Thoracic aorta (tissue), 2 donors: ENCODE measurements at places on chromosomes 2 and 18.

DNA sequence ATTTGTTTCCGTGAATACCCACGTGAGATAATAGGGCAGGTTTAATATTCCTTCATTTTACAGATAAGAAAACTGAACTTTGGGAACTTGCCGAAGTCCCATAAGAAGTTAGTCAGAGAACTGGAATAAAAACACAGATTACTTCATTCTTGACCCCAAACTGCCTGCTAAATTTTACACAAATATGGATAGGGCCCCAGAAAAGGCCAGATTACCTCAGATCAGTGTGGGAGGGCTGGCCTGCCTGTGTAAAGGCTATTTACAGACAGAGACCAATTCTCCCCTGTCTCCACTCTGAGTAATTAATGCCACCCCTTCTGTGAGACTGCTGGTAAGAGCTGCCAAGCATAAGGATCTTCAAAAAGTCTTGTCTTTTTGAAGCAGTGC, 139.2 kb downstream of the MGAT5 start:
- DNase-seq = no peak

- DNase-seq = no peak
Measured at GRCh38 chr2:85577386-85578242, at the start of gene VAMP8. Gene VAMP8 (plus strand): TSS chr2:85577586. CDS start chr2:85577647, 61 bp downstream.

- no peak for DNase-seq
Measured at GRCh38 chr2:44833171-44834069, 108.1 kb upstream of the SIX3 start.

- DNase-seq = no peak
Measured at GRCh38 chr2:16617282-16618266, 48.1 kb downstream of the CYRIA start.

DNA sequence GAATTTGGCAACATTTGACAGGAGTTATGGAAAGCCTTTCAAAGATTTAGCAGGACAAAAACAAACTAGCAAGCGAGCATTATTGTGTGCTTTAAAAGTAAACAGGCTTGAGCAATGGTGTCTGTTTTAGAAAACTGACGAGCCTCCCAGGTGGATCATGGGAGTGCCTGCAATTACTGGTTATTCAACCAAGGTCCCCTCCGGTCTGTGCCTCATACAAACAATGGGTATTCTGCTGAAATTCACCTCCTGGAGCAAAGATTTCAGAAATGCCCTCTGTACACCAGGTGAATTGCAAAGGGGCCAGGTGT, 22.4 kb downstream of the RTP5 start:
- no peak for DNase-seq

- DNase-seq = no peak
Measured at GRCh38 chr2:134949981-134950708, 31.5 kb downstream of the CCNT2 start.

DNA sequence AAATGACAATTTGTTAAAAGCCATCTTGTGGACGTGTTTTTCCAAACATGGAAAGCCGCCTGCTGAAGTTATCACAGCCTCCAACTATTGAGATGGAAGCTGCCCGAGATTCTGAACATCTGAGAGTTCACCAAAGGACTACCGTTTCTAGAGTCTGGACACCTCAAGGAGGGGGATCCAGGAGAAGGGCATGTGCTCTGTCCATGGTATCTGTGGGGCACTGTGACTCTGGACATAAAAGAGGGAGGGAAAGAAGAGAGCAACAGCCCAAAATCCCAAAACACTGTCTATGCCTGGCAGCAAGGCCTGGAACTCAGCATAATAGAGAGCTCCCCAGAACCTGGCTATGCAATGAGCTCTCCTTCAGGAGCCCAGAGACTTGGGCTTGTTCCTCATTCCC, 319.9 kb downstream of the EN1 start:
- no peak for DNase-seq

- no peak for DNase-seq
Measured at GRCh38 chr2:179860255-179861026, 971 bp downstream of the ZNF385B start.

DNA sequence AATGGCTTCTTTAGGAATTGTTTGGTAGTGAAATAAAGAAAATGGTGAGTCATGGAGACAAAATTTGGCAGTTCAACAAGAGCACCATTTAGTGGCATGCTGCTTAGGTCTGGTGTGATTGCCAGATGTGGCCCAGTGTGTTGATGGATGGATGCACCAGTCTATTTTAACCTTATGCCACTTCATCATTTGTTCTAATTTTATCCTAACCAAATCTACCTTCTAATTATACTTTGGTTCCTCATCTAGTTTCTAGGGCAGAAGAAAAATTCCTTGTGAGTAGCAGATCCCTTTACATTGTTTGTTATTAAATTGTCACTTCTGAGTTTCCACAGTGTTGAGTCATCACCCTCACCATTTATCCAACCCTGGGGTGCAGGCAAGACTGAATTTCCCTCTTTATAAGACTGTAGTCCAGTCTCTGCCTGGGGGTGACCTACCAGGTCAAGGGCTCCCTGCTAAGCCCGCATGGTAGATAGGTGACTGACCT, 32.5 kb downstream of the NABP1 start:
- DNase-seq = no peak

GRCh38 chr2:57204364-57204763, 842.2 kb upstream of the VRK2 start:
- DNase-seq = no peak

GRCh38 chr2:39023649-39024048, 97.2 kb downstream of the SOS1 start:
- no peak for DNase-seq

DNA sequence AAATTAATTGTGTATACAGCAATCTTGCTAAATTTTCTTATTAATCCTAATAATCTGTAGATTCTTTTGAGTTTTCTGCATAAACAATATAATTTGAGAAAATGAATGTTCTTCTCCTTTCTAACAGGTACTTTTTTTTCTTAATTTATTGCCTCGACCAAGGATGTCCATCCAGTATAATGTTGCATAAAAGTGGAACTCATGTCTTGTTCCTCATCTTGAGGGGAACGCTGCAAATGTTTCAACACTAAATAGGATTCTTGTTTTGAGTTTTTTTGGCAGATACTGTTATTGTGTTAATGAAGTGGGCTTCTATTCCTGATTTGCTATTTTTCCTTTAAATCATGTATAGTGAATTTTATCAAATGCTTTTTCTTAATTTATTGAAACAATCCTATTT, 244.4 kb upstream of the REV1 start:
- no peak for DNase-seq

- no peak for DNase-seq
Measured at GRCh38 chr2:23746141-23746863, 180.6 kb downstream of the ATAD2B start.

DNA sequence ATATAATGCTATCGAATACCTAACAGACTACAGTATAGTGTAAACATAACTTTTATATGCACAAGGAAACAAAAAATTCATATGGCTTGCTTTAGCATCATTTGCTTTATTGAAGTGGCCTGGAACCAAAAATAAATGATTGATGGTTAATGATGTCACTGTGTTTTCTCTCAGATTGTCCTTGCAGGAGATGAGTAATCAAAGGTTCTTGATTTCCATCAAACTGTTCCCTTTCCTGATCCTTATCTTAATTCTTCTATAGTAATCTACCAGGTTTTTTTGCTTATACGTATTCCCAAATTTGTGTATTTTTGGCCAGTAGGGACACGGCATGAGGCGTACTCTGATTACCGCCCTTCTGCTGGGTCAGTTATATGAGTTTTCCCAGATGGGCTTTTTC, 104.9 kb upstream of the CXCR4 start:
- no peak for DNase-seq

DNA sequence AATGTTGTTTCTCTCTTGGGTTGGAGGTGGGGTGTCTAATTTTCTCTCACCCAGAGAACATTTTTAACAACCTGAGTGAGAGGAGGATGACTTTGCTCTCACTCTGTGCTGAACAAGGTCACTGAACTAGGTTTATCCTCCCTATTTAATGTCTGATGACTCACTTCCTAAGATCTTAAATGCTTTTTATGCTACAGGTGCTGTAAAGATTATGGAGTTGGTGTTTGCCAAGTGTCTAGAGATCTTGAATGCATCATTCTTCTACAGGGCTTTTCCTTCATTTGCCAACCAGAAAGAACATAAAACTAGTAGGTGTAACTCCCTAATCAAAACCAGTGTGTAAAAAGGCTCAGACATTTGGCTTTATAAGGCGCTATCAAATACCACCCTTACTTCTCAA, 350.5 kb upstream of the ETAA1 start:
- DNase-seq = no peak

- no peak for DNase-seq
Measured at GRCh38 chr18:35005963-35006577, 35.1 kb upstream of the MAPRE2 start.

DNA sequence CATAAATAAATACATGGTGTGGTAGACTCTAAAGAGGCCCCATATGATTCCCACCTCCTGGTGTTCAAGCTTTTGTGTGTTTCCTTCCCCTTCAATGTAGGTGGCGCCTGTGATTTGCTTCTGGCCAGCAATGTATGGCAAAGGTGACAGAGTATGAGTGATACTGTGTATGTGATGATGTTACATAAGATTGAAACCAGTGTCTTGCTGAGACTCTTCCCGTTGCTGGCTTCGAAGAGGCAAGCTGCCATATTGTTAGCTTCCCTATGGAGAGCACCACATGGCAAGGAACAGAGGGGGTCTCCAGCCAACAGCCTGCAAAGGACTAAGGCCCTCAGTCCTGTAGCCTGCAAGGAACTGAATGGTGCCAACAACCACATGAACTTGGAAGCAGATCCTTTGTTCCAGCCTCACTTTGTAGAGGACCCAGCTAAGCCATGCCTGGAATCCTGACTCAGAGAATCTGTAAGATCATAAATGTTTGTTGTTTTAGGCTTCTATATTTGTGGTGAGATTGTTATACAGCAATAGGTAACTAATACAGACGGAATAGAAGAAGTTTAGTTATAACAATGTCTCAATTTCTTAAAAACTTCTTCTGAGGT, 1.7 kb upstream of the SMAD4 start:
- no peak for DNase-seq

GRCh38 chr2:21314322-21314835, 190.6 kb downstream of the TDRD15 start:
- no peak for DNase-seq

DNA sequence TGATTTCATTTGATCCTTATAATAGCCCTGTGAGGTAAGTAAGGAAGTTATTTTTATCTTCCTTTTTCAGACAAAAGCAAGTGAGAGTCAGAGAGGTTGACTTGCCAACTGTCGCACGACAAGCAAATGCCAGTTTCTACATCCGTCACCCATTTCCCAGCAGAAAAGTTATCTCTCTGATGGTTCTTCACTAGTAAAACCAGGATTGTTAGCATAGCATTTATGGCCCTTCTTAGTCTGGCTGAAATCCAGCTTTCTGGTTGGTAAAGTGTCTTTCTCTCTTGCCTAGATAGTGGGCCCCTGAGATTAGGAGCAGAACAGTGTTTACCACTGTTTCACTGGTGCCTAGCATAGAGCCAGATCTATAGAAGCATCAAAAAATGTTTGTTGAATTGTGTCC, 7.1 kb upstream of the XDH start:
- no peak for DNase-seq

DNA sequence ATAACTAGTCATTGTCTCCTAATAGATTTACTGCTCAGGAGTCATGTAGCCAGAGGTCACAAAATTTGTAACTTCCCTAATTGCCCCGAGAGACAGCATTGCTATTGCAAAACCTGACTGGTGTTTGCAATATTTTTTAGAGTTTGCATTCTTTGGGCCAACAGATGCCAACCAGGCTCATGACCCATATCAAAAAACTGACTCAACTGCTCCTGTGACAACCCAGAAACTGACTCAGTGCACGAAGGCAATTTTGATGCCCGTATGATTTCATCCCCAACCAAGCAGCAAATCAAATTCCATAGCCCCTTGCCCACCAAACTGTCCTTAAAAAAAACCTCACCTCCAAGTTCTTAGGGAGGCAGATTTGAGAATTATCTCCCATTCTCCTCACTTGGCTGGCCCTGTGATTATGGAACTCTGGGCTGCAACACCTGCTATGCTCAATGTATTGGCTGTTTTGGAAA, 951.3 kb downstream of the TSN start:
- no peak for DNase-seq

DNA sequence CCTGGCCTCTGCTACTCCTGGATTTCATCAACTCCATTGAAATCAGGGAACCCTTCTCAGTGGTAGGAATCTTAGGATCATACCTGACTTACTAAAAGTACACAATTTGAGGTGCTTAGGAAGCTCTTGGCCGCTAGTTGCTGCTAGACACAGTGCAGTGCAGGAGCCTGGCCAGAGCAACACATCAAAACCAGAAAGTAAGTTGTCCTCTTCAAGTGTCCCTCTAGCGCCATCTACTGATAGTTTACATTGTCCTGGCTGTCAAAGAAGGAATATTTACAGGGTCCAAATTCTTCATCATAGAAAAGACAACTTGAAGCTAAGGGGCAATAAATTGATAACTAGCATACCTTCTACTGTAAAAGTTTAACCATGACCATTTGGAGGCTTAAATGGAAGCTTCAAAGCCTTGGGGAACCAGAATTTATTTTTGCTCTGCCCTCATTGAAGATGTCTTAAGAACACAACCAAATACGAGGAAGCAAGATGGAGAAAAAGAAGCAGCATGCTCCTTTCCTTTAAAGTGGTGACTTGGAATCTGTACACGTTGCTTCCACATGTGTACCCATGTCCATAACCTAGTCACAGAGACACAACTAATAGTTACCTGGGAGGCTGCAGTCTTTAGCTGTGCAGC, 889.1 kb upstream of the GCFC2 start:
- DNase-seq = no peak

GRCh38 chr18:7338846-7339245, 108.0 kb downstream of the LRRC30 start:
- no peak for DNase-seq

DNA sequence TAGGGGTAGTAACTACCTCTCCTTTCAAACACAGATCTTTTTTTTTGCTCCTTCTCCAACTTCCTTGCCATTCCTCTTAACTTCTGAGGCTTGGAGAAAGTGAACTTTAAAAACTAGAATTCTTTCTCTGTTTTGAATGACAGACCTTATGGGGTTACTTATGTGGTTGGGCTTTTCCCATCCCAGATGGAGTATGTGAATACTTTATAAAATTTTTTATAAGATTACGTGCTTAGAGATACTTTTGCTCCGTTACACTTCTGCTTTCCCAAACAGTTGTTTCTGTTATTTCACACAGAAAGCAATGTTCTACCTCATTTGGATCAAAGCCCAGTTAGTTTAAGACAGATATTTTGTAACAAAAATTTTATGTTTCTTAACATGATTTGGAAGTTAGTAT, 20.2 kb downstream of the GREB1L start:
- no peak for DNase-seq

DNA sequence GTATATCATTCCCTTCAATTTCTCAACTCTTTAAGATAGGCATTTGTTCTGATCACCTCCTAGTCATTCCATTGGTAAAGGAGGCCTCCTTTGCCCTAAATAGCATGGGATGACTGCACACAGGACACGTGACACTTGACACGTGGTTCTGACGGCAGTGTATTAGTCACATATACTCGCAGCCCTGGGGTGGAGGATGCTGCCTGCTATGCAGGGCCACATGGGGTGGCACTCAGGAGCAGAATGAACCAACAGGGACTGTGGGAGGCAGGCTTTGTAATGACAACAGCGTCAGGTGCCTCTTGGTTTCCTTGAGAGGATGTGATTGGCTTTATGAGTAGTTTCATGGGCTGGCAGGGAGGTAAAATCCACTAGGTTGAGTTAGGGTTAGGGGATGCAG, 9.3 kb upstream of the KCNS3 start:
- DNase-seq = no peak
